ENCODE measurements at places on chromosomes 12 and 14.

DNA sequence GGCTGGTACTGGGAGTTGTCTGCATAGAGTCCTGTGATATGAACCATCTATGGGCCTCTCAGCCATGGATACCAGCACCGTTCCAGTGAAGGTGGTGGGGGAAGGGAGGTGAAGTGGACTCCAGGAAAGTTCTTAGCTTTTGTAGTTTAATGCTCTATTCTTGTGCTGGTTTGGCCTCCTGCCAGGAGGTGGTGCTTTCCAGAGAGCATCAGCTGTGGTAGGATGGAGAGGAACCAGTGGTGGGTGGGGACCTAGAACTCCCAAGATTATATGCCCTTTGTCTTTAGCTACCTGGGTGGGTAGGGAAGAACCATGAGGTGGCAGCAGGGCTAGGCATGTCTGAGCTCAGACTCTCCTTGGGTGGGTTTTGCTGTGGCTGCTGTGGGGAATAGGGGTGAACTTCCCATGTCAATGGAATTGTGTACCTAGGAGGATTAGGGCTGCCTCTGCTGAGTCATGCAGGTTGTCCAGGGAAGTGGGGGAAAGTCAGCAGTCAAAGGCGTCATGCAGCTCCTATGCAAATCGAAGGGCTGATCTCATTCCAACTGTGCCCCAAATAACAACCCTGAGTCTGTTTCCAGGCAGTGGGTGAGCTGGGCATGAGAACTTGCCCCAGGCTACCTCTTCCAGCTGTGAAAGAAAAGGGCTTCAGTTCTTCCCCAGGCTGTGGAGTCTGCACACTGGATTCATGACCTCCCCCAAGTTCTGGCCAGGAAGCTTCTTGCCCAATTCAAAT lies 14.2 kb downstream of the GZMH start:
- DNase-seq: no peak

DNA sequence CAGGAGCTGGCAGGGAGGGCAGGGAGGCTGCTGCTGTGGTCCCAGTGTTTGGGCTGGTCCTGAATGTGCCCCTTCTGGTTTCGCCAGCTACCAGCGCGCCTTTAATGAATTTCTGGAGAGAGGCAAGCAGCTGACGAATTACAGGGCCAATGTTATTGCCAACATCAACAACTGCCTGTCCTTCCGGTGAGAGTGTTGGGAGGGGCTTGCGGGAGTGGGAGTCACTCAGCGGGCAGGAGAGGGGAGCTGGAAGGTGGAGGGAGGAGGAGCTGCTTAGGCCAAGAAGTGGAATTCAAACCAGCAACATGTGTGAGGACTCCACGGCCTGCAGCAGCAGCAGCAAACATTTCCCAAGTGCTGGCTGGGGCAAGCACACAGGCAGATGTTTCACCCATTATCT lies 7.7 kb downstream of the TNFAIP2 start:
- DNase-seq: no peak

- DNase-seq: no peak
Measured at GRCh38 chr14:90740946-90741681, 75.1 kb downstream of the TTC7B start.

GRCh38 chr12:130859161-130859560 lies 12.7 kb upstream of the RAN start:
- DNase-seq: no peak

DNA sequence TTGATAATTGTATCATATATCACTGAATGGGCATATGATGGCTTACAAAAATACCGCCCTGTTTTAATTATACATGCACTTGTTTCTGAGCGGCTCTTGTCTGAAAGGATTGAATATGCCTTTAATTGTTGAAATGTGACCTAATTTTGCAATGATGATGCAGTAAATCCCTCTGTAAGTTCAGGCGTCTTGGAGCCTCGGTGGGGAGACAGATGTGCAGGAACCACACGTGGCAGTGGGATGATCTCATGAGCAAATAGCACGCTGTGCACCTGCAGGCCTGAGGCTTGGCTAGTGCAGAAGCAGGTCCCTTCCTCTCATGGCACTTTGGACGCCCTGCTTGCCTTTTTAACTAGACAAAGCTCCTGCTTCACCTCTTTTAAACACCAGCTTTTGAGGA lies 49.3 kb upstream of the ASPG start:
- DNase-seq: no peak

- DNase-seq: no peak
Measured at GRCh38 chr12:86929962-86930361, 673.8 kb upstream of the MGAT4C start.

- DNase-seq: no peak
Measured at GRCh38 chr12:90959538-90960139, 4.7 kb upstream of the CCER1 start.

DNA sequence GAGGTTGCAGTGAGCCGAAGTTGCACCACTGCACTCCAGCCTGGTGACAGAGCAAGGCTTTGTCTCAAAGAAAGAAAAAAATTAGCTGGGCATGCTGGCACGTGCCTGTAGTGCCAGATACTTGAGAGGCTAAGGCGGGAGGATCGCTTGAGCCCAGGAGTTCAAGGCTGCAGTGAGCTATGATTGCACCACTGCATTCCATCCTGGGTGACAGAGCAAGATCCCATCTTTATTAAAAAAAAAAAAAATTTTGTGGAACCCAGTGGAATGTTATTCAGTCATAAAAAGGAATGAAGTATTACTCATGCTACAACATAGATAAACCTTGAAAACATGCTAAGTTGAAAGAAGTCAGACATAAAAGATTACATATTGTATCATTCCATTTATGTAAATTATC lies 8.3 kb upstream of the ERBB3 start:
- DNase-seq: no peak

GRCh38 chr14:91985521-91986255 lies 38.2 kb upstream of the FBLN5 start:
- no peak for DNase-seq

DNA sequence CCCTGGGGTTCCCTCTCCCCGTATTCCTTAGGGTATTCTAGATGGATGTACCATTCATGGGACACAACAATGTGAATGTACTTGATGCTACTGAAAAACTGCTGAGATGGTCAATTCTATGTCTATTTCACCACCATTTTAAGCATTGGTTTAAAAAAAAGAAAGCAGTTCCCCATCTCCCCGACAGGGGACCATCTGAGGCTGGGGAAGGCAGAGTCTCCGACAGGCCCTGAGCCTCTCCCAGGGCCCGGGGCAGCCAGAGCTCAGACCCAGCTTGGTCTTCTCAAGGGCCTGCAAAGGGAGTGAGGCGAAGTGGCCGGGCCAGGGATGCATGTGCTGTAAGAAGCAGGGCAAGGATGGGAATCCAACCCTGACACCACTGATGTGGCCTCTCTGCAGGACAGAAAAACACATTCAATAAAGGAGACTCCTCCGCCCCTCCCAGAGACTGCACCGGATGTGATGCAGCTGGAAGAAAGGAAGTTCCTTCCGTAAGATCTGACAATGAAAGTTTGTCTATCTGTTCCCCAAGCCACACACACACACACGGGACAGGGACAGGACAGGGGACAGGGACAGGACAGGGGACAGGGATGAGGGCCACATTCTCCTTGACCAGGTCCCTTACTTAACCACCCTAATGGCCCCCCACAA lies 234.1 kb downstream of the BCL11B start:
- DNase-seq: no peak

DNA sequence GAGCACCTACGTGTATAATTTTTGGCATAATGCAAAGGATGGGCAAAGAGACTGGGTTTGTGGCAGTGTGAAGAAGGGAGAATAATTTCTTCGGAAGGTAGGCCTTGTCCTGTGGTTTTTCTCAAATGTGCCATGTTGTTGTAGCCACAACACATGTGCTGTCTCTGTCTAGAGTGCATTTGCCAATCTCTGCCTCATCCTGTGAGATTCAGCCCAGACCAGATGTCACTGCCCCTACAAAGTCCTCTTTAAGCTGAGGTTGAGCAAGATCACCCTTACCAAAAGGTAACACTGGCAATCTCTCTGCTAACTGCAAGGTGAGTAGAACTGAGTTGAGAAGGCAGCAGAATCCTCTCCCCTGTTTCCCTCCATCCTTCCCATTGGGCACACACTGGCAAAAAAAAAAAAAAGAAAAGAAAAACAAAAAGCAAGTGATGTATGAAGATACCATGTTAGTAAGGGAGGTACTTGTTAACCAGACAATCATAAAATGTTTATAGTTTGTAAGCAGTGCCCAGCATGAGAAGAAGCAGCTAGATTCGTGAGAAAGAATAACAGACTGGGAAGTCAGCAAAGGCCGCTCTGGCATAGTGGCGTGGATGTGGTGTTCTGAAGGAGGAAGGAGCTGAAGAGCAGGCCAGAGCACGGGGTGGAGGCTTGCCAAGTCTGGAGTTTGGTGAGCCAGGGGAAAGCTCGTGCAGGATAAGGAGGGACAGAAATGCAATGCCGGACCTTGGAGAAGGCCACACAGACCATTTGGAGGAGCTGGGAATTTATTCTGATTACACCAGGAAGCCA lies 18.9 kb downstream of the DYRK2 start:
- DNase-seq: no peak

- no peak for DNase-seq
Measured at GRCh38 chr14:77509366-77509765, 10.8 kb upstream of the ISM2 start.

GRCh38 chr14:35742032-35742371 lies 67.1 kb downstream of the RALGAPA1 start:
- DNase-seq: no peak

GRCh38 chr12:4472046-4472445 lies 26.4 kb upstream of the FGF6 start:
- DNase-seq: no peak

DNA sequence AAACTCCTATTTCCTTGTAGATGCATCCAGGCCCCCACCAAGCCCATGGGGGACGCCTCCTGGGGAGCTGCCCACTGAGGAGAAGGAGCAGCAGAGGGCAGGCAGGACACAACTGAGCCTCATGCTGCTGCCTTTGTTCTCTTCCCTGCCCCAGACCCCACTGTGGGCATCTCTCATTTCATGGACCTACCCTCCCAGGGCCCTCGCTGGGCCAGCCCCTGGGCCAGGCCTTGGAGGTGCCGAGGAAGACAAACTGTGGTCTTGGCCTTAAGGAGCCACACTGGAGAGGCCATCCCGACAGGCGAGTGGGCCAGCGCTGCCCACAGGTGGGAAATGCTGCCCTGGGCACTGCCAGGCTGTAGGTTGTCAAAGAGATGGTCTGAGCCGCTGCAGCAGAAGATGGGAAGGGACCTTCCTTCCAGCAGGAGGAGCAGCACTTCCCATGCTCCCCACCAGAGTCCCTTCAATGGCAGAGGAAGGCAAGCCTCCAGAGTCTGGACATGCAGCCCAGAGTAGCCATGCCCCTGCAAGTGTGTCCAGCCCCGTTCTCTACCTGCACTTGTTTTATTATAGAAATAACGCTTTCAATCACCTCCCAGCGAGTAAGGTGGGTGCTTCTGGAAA lies 147.4 kb downstream of the BCL11B start:
- no peak for DNase-seq

DNA sequence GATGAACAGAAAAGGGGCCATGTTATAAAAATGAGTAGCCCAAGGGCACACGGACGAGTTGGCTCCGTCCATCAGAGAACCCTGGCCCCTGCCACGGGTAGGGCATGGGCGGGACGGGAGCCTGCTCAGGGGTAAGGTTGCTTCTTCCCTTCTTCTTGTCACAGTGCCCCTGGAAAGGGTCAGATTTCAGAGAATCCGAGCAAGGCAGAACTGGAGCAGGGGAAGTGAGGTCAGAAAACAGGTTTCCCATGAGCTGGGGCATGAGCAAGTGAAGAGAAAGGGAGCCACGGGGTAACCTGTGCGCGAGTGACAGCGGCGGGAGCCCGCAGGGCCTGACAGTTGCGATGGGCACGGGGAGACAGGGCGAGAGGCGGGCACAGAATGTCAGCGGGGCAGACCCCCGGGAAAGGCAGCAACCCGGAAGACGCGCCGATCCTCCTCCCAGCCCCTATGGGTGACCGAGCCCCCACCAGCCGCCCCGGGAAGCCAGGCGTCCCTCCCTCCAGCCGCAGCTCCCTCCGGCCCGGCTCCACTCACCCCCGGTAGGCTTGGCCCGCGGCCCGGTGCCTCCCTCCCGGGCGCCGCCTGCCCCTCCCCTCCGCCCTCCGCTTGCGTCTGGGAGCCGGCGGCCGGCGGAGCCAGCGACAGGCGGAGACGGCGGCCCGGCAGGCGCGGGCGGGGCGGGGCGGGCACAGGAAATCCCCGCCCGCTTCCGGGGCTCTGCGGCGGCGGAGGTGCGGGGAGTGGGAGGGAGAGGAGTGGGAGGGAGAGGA lies at the start of gene ZNF641:
ZNF641 (minus strand) TSS at position 671 of the 773 bp plus-strand sequence. CDS start 2,829 bp downstream, outside the sequence.
- peak; percentile 81 for DNase-seq

GRCh38 chr14:77175843-77176242 lies 5.8 kb upstream of the TMEM63C start:
- DNase-seq: no peak

Measured in activated CD8-positive, alpha-beta memory T cell treated with anti-CD3 and anti-CD28 coated beads, Interleukin-2, amount 50 U/mL, for 4 hours (primary cell).